A549 treated with ZK216348 at 1 μM for 4 hours (cell line): ENCODE measurements at places on chromosomes 4 and X. TPM values are rescaled to one million over a fixed set of nuclear protein-coding genes. Genes with fewer than 3 reads are reported as not detected.

Gene KLHL5
- 42.1 to 61.8 TPM (median 57.5 TPM) in 5 replicates for total RNA-seq

Gene GLRA3
- total RNA-seq, result not detected in 5 replicates

Gene SH3RF1
- total RNA-seq, result 7.8 to 11.3 TPM (median 10.9 TPM) in 5 replicates

Gene ADH4
- total RNA-seq, result not detected in 5 replicates

Gene DKK2
- total RNA-seq, result not detected in 5 replicates

Gene SPANXA2
- 0.23 to 0.46 TPM in 2 of 5 replicates, not detected in the others for total RNA-seq

Gene KCNE5
- 0.09 to 0.22 TPM (median 0.15 TPM) in 3 of 5 replicates, not detected in the others for total RNA-seq

Gene S100G
- total RNA-seq, result not detected in 5 replicates

Gene SLC10A4
- 4.3 to 9.3 TPM (median 8.2 TPM) in 5 replicates for total RNA-seq

Gene MMRN1
- not detected in 5 replicates for total RNA-seq

Gene CFAP299
- total RNA-seq, result not detected in 5 replicates

Gene SERTM2
- total RNA-seq, result not detected in 5 replicates

Gene HAUS3
- 4.6 to 8.5 TPM (median 7.8 TPM) in 5 replicates for total RNA-seq
